RWPE1 (cell line): ENCODE measurements at places on chromosomes 2 and 18.

DNA sequence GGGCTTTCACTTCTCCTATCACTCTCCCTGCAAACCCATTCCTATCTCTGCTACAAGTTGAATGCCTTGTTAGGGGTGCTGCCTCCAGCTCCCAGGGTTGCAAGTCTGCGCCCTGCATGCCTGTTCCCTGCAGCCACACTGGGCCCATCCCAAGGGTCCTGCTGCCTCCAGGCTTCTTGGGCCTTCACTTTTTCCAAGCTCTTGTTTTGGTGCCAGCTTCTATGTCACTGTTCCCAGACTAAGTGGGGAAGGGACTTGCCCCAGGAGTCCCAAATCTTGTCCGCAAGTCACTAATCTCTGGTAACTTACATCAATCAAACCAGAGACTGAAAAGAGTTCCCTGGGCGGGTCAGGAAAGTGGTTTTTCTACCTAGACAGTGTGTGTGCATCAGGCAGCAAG is 65.4 kb downstream of the ZCCHC2 start:
- DNase-seq, result no peak

DNA sequence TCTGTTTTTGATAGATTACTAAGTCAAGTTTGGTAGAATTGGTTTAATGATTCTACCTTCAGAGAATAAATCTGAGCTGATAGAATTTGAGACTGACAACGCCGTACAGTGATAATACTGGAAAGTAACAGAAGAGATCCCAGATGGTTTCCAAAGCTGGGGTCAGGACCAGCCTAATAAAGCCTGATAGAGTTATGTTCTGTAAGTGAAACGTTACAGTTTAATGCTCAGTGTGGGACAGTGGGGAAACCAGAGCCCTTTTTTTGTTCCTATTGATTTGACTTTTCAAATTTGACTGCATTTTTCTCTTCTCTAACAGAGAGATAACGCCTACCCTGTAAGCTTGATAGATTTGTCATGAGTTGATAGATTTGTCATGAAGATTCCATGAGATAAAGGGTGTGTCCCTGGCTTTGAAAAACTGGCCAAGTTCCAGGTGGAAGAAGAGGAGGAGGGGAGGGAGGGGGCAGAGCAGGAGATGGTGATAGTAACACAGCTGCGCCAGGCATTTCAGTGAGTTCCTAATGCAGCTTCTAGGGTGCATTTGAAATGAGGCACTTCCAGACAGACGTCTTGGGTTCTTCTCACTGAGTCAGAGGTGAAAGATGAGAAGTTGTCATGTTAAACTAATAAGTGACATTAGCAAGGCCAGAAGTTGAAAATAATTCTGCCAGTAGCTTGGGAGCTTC is 65.1 kb downstream of the CERS6 start:
- no peak for DNase-seq

GRCh38 chr2:195055996-195056395 is 601.0 kb upstream of the SLC39A10 start:
- no peak for DNase-seq

- DNase-seq, result peak; percentile 55
Measured at GRCh38 chr2:134120733-134121630, 132.9 kb upstream of the MGAT5 start.

DNA sequence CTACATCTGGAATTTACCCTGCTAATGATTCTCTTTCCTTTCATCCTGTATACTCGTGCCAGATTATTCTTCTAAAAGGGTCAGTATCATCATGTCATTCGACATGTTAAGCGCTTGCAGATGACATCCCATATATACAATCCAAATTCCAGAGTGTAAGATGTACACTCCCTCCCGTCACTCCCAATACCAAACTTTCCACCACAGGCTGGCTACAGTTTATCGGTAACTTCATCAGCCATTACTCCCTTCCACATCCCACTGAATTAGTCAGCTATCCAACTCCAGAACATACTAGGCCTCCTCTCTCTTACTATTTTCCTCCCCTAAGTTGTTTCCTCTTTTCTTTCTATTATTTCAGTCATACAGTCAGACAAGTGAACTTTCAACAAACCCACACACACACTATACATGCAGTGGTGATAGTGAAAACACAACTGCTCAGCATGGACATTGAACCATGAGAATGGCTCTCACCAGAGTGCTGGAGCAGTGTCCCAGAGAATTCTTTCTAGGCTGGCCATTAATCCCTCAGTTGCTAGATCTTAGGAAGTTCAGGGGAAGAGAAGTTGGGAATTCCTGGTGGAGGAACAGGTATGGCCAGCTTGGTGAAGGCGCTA is 10.6 kb upstream of the NMI start:
- no peak for DNase-seq

- no peak for DNase-seq
Measured at GRCh38 chr18:50790948-50791347, 28.9 kb downstream of the MRO start.

- DNase-seq, result no peak
Measured at GRCh38 chr18:25234740-25235345, 117.1 kb downstream of the ZNF521 start.

- DNase-seq, result no peak
Measured at GRCh38 chr2:120546865-120547390, 188.7 kb upstream of the GLI2 start.

DNA sequence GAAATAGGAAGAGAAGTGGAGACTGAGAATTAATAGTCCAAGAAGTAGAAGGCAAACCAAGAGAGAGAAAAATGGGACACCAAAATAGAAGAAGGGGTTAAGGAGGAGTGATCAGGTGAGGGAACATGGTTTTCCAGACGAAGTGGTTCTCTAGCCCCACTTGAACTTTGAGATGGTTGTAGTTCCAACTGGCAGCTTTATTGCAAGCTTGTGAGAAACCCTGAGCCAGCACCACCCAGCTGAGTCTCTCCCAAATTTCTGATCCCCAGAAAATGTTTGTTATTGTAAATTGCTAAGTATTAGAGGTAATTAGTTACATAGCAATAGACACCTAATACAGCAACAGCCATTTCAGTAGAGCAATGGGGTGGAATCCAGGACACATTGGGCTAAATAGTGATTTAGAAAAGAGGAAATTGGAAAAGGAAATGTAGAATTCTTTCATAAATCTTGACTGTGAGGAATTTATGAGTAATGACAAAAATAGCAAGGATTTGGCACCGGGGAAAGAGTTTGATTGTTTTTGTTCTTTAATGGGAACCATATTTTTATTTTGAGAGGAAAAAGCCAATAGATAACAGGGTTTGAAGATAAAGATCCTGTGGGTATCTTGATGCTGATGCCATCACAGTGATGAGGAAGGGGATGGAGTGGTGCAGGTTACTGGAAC is 62.1 kb upstream of the XDH start:
- DNase-seq, result no peak

DNA sequence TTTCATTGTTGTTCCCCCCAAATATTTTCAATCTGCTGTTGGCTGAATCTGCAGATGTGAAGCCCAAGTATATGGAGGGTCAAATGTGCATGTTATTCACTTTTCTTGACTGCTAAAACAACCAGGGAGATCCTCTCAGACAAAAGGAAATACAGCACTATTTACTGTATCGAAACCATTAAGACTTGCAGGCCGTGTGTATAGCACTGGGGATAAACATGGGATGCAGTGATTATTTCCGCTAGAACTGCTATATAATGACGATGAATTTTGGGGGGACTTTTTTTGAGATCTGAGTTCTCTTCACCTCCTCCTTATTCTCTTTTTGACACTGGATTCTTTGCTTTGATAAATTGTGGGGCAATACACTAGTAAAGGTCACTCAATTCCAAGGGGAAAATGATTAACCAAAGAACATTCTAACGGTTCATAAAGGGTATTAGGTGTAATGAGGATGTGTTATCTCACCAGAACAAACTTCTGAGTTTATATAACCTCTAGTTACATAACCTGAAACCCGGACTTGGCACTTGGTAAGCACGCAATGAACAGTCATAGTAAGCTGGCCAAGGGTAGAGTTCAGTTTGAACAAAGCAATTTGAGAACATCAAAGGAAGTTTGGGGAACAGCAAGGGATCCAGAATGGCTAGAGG is 3.5 kb upstream of the UGT1A1 start:
- DNase-seq, result no peak

DNA sequence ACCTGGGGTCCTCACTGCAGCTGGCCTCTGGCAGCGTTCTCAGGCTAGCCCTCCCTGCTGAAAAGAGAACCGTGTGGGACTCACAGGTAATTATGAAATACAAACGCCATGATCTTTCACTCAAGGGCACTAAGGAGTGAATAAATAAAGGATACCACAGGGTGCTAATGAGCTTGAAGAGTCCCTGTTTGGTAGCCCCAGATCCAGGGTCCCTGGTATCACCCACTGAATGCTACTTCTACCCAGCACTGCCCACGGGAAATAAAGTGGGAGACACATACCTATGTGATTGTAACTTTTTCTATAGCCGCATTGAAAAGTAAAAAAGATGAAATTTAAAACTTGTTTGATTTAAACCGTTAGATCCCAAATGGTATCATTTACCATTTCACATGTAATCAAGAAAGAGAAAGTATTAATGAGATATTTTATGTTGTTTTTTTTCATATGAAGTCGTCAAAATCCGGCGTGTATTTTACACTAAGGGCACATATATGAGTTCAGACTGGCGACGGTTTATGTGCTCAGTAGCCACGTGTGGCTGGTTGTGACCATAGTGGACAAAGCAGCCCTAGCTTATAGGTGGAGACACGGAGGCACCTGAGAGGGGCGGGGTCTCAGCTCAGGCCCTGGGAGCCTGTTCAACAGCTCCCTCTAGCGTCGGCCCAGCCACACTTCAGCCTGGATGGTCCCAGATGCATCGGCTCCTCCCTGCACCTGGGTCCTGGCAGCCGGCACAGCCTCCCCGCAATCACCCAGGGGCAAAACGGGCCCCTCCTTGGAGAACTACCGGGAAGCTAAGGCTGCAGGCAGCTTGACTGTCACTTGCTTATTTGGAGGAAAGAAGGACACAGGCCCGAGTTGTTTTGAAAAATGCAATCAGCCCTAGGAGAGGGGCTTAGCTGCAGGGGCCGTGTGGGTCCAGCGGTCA is 39.2 kb downstream of the ODC1 start:
- peak; percentile 91 for DNase-seq

DNA sequence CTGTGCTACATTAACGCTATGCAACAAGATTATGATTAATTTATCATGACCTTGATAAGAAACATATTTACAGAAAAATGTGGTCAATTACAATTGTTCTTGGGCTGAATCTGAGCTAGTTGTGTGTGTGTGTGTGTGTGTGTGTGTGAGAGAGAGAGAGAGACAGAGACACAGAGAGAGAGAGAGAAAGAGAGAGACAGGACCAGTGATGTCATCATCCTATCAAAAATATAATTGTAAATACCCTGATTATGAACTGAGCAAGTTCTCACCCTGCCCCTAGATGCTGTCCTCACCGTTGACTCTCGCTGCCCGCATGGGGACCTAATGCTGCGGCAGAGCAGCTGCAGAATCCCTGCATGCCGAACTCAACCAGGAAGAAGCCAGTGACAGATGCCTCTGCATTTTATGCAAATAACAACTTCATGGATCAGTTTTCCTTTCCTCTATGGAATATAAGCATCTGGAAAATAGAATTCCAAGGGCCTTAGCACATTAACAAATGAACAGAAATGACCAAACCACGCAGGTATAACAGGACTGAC is 512.5 kb downstream of the PLCL1 start:
- no peak for DNase-seq

DNA sequence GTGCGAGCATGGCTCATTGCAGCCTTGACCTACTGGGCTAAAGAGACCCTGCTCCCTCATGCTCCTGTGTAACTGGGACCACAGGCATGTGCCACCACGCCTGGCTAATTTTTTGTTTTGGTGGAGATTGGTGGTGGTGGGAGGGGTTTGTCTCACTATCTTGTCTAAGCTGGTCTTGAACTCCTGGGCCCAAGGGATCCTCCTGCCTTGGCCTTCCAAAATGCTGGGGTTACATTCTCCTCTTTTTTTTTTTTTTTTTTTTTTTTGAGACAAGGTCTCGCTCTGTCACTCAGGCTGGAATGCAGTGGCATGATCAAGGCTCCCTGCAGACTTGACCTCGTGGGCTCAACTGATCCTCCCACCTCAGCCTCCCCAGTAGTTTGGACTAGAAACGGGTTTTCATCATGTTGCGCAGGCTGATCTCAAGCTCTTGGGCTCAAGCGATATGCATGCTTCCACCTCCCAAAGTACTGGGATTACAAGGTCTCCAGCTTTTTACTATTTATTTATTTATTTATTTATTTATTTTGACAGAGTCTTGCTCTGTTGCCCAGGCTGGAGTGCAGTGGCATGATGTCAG is 238.3 kb downstream of the MYCN start:
- no peak for DNase-seq

DNA sequence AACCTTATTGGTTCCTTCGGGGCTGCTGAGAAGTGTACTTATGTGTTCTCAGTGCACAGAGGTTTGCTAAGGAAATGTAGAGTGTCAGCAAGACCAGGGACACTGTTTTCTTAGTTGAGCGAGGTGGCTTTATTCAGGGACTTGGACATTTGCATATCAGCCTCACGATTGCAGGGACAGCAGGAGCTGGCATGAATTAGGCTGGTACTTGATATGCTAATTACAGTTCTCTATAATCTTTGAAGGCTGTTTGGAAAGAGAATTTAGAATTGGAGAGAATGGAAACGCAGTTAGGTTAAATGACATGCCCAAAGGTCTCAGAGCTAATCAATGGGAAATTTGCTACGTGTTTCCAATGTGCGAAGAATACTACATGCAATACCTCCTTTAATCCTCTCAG is 18.7 kb upstream of the MTCL1 start:
- DNase-seq, result no peak

DNA sequence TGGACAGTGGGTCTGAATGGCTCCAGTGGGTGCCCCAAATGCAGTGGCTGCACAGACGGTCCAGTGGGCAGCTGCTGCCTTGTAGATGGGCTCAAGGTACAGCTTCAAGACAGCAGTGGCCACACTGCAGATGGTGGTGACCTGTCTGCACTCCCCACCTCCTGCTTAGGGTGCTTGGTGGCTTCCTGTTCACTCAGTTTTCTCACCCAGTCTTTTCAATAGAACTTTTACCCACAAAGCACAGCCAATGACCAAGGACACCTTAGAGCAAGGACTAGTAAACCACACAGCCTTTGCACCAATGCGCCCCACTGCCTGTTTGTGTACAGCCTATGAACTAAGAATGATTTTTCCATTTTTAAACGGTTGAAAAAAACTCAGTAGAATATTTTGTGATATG is 34.9 kb downstream of the MEX3C start:
- no peak for DNase-seq

GRCh38 chr2:106845716-106846115 is 40.3 kb downstream of the ST6GAL2 start:
- DNase-seq, result no peak

DNA sequence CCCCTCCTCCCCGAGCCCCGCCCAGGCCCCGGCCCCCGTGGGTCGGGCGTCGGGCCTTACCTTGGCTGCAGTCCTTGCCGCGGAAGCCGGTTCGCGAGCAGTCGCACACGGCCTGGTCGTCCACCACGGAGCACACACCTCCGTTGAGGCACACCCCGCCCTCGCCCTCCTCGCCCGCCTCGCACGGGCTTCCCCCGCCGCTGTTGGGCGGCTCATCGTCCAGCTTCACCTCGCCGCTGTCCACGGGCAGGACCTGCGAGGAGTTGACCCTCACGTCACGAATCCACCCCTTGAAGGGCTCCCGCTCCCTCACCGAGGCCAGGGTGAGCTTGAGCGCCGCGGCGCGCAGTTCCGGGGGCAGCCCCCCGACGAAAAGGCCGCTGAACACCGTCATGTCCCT is 4.5 kb downstream of the NRXN1 start:
- DNase-seq, result no peak

GRCh38 chr2:18922276-18922675 is 332.9 kb upstream of the NT5C1B start:
- DNase-seq, result no peak
